ENCODE measurements at places on chromosomes 4 and X.

DNA sequence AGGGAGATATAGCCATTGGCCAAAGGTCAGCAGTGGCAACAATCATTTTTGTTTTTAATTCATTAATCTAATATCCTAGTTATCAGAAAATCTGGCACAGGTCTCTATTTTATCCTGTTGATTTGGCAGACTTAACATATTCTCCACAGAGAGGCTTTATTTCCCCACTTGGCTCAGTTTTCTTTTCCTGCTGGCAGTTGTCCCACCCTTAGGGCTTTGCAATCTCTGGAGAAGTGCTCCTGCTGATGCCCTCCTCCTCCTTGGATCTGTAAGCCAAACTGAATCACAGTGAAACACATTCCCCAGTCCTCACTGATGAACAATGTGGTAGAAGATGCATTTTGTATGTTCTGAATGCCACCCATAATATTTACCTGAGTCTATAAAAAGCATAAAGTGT lies 889.7 kb downstream of the PDHA2 start:
- DNase-seq: no peak

GRCh38 chr4:118680808-118681207 lies 4.4 kb upstream of the METTL14 start:
- DNase-seq: no peak

- DNase-seq: no peak
These were observed 46.3 kb upstream of the LONRF3 start for GRCh38 chrX:118928151-118928550.

DNA sequence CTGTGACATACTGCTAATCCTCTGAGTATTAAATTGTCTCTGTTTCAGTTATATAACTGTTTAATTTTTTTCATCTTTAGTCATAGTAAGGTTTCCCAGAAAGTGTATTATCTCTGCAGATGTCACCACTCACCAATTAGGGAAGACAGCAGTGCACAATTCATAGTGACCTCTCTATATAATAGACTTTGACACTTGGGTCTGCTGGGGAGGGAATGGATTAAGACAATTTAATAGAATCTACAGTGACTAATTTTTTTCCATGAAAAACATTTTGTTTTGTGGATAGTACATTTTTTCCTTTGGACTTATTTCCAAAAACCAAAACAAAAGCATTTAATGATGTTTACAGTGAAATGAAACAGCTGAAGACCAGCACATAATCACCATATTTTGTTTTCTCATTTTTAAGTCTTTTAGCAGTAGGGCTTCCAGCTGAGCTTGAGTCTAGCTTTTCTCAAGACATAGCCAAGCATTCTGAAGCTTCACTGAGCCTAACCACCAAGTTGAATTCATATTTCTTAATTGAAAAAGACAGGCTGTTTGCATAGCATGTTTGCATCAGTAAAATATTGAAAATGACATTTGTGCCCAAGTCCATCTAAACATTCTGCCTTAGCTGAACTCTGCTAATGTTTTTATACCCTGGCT lies 69.5 kb downstream of the PCDH19 start:
- DNase-seq: no peak

GRCh38 chr4:108810087-108810486 lies 47.2 kb upstream of the ETNPPL start:
- no peak for DNase-seq

DNA sequence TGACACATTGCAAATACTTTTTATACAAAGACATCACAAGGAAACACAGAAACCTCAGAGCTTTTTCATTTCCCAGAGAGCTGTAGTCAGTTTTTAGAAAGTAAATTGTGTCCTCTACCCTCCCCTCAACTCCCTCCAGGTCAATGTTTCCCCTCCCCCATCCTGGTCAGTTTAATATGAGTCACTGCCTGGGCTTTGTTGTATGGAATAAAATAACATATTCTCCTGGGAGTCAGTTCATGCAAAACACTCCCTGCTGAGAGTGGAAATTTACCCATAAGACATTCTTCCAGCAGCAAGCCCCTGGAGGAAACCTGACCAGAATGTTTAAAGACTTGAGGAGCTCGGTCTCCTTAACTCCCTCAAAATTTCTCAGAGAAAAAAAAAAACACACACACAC lies 270.1 kb upstream of the LDB2 start:
- DNase-seq: no peak

- DNase-seq: no peak
These were observed 502.9 kb upstream of the PCDH10 start for GRCh38 chr4:132646186-132646585.

DNA sequence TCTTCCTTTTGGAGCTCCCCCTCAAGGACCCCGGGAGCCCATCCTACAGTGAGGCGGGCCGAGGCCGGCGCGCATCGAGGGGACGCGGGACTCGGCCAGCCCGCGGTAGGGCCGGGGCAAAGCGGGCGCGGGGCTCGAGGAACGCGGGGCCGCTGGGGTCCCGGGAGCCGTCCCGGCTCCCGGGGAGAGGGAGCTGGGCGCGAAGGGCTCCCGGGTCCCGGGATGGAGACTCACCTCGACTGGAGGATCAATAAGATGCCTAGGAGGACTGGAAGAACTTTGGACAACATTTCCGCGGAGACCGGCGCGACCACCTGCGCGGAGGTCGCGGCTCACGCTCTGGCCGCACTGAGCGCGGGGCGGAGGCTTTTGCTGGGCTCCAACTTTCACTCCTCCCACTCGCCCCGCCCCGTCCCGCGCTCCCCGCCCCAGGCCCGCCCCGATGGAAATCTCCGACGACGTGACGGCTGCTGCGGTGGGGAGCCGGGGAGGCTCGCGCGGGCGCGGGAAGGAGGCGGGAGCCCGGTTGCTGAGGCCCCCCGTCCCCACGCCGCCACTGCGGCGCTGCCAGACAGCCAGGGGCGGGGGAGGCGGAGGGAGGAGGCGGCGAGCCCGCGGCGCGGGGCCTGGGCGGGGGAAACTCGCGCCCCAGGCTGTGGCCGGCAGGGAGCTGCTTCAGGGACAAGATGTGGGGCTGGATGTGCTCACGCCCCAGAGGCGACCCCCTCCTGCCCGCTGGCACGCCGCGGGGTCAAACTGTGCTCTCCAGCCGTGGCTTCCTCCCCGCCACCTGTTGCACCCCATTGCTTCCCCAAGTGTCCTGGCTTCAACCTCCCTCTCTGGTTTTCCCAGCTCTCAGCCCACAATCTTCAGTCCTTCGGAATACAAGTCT lies at the start of gene GABRE:
Gene GABRE (minus strand): TSS at position 341 of the 892 bp plus-strand sequence. CDS start 51 bp downstream, at position 290.
- DNase-seq: no peak

DNA sequence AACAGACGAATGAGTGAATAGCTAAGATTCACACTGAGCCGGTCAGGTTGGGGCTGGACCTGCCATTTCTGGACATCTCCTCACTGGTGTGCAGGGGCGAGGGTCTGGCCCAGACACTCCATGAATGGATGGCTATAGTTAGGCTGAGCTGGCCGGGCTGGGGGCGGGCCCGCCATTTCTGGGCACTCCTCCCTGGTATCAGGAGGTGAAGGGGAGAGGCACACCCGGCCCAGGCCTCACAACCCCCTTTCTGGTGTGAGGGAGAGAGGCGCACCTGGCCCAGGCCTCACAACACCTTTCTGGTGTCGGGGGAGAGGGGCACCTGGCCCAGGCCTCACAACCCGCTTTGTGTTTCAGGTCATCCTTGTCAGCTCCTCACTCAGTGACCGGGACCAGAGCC lies 203.2 kb upstream of the PSAPL1 start:
- DNase-seq: no peak

Data from NCI-H1694 treated with DMSO at 0.1 percent for 48 hours (cell line).